Fibroblast of the aortic adventitia (primary cell): ENCODE measurements at places on chromosomes 1 and 21. TPM values are rescaled to one million over a fixed set of nuclear protein-coding genes. Genes with fewer than 3 reads are reported as not detected.

FAM3B gene
- not detected in 2 replicates for total RNA-seq

PHTF1 gene
- total RNA-seq = 36.3 and 59.4 TPM in 2 replicates

LGR6 gene
- total RNA-seq = not detected in 2 replicates

CFAP141 gene
- not detected in 2 replicates for total RNA-seq

AK4 gene
- 10.6 and 20.0 TPM in 2 replicates for total RNA-seq

LCE1A gene
- total RNA-seq = not detected in 2 replicates

PCSK9 gene
- total RNA-seq = 1.1 and 2.5 TPM in 2 replicates

TMEM125 gene
- total RNA-seq = not detected in 2 replicates

GJB5 gene
- total RNA-seq = not detected in 2 replicates

PLA2G2A gene
- 0.27 TPM in 1 of 2 replicates, not detected in the other for total RNA-seq

TSPAN1 gene
- 0.81 TPM in 1 of 2 replicates, not detected in the other for total RNA-seq

PPM1J gene
- total RNA-seq = 0.63 and 1.8 TPM in 2 replicates

TINAGL1 gene
- total RNA-seq = 1.2 and 99.8 TPM in 2 replicates

TMEM81 gene
- 1.5 and 2.0 TPM in 2 replicates for total RNA-seq

ELF3 gene
- 0.09 TPM in 1 of 2 replicates, not detected in the other for total RNA-seq

PGLYRP3 gene
- total RNA-seq = not detected in 2 replicates

SPATA46 gene
- not detected in 2 replicates for total RNA-seq

ELAVL4 gene
- total RNA-seq = not detected in 2 replicates

S100A7A gene
- not detected in 2 replicates for total RNA-seq

PGD gene
- total RNA-seq = 108 and 494 TPM in 2 replicates

KRTAP21-3 gene
- total RNA-seq = not detected in 2 replicates

C1orf210 gene
- not detected in 2 replicates for total RNA-seq

SHE gene
- total RNA-seq = 0.09 and 0.49 TPM in 2 replicates

SPRR1B gene
- total RNA-seq = not detected in 2 replicates

LCE3E gene
- not detected in 2 replicates for total RNA-seq

TFF1 gene
- total RNA-seq = not detected in 2 replicates

DR1 gene
- 11.8 and 60.6 TPM in 2 replicates for total RNA-seq

ICOSLG gene
- total RNA-seq = 0.09 TPM in 1 of 2 replicates, not detected in the other

NBPF6 gene
- total RNA-seq = not detected in 2 replicates

FOXD3 gene
- not detected in 2 replicates for total RNA-seq

C1orf122 gene
- total RNA-seq = 14.5 and 24.0 TPM in 2 replicates

HDGF gene
- 146 and 299 TPM in 2 replicates for total RNA-seq

PRKAA2 gene
- total RNA-seq = 0.16 and 3.7 TPM in 2 replicates

HUNK gene
- 0.45 and 4.3 TPM in 2 replicates for total RNA-seq

SYT11 gene
- total RNA-seq = 19.5 and 48.6 TPM in 2 replicates

NTRK1 gene
- 0.09 TPM in 1 of 2 replicates, not detected in the other for total RNA-seq

CNIH3 gene
- 31.5 and 72.4 TPM in 2 replicates for total RNA-seq

ST7L gene
- total RNA-seq = 8.1 and 22.1 TPM in 2 replicates
